ENCODE measurements at places on chromosomes 1 and 21.

GRCh38 chr1:10694274-10694632, 102.2 kb downstream of the CASZ1 start:
- DNase-seq, result no peak

DNA sequence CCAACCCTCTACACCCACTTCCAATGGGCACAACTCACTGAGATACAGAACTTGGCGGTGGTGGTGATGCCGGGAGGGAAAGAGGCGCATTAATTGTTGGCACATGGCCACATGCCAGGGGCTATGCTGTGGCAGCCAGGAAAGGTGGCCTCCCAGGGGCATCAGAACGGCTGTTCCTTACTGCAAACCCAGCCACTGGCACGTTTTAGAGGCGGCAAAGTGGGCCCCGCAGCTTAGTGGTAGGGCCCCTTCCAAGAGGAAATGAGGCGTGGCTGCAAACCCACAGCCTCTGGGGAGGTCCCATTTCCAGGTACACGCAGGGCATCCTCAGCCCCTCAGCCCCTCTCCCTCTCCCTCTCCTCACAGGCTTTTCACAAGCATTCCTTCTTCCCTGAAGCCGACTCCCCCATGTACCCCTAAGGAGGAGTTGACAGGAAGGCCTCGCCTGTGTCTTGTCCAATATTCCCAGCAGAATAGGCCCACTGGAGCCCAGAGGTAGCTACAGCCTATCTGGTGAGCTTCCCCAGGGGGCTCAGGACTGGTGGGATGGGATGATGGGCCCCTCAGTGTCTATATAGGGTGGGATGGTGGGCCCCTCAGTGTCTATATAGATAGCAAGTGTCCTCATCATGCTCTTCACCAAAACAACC, 166.2 kb downstream of the CLIC6 start:
- no peak for DNase-seq

- no peak for DNase-seq
Measured at GRCh38 chr1:48536477-48536876, 64.5 kb upstream of the SPATA6 start.

DNA sequence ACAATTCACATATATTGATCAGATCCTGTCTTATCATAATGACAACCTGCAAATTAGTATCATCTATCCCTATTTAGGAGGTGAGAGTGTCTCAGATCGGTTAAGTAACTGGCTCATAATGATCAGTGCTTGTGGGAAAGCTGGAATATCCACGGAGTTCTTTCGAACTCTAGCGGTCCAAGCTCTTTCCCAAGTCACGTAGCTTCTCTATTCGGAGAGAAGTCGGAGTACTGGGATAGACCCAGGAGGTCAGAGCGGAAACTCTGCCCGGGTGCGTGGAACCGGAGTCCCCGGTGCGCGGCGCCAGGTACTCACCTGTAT, 339 bp downstream of the PTGS2 start:
- no peak for DNase-seq

GRCh38 chr21:40844935-40845334, 2.0 kb downstream of the DSCAM start:
- DNase-seq, result no peak

DNA sequence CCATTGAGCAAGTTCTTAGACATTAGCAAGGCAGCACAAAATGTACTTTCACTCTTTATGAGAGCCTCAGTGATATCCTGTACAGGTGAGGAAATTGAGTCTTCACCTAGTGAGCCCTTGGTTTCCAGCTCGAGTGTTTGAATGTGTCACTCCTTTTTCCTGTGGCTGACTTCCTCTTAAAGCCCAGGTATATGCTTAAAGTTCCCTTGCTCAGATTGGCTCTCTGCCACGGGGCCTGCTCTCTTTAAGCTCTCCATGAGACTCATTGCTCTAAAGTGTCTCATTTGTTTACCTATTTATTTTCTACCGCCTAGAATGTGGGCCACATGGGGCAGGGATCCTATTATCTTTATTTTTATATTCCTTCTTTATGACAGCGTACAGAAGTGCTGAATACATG, 324.9 kb downstream of the SIPA1L2 start:
- no peak for DNase-seq

GRCh38 chr1:39003794-39004193, 12.7 kb downstream of the AKIRIN1 start:
- DNase-seq, result no peak

- DNase-seq, result no peak
Measured at GRCh38 chr1:1281533-1282321, 1.5 kb downstream of the SCNN1D start.

DNA sequence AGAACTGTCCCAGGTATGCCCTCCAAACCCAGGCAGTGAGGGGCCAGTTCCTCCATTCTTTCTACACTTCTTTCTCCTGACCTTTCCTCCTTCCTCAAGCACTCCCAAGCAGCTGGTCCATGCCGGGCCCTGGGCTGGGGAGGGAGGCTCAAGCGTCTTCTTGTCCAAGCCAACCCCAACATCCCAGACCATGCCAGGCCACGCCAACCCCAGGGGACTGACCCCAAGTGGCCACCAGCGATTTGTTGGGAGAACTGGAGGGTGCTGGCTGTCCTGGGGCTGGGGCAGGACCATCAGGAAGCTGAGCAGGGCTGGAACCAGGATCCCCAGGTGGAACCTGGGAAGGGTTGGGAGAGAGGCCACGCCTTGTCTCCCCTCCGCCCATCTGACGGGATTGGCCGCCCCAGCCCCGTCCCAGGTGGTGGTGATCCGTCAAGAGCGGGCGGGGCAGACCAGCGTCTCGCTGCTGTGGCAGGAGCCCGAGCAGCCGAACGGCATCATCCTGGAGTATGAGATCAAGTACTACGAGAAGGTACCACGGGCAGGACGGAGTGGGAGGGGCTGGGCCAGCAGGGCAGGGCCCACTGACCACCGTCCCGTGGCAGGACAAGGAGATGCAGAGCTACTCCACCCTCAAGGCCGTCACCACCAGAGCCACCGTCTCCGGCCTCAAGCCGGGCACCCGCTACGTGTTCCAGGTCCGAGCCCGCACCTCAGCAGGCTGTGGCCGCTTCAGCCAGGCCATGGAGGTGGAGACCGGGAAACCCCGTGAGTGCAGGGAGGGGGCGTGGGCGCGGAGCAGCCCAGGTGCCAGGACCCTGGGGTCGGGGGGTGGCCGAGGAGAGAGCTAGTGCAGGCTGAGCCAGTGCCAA, 29.9 kb downstream of the EPHA8 start:
- no peak for DNase-seq

DNA sequence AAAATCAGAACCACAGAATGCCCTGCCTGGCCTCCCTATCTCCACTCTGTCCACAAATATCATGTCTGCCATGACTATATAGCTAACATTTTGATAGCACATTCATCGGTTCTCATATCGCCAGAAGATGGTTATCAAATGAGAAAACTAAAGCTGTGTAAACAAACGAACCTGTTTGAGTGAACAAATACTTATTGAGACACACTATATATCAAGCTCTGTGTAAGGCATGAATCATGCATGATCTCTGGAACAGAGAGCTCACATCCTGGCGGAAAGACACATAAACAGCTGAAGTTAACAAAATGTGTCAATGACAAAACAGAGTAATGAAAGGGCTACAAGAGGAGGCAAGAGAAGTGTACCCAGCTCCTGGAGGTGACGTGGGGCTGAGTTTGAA, 13.1 kb downstream of the KCND3 start:
- DNase-seq, result no peak

DNA sequence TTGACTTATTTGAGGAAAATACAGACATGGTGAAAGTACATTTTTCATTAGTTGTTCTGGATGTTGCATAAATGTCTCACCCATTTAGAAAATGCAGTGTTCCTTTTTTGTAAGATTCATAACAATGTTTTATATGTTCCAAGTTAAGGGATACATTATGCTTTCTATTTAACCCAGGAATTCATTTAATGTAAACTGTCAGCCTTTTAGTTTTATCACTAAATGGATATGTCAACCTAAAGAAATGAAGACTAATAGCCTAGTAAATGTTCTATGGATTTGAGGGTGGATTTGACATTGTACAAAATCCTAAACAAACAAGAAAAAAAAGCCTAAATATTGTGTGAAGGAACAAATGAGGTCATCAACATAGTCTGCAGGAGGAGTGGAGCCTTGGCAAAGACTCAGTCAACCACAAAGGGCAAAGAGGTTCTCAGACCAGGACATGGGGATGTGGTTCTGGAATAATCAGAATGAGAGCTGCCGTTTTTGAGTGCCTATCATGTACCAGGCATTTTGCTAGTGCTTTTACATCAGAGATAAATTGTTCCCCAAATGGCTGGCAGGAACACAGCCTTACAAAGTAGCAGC, 8.8 kb upstream of the INSL5 start:
- no peak for DNase-seq

DNA sequence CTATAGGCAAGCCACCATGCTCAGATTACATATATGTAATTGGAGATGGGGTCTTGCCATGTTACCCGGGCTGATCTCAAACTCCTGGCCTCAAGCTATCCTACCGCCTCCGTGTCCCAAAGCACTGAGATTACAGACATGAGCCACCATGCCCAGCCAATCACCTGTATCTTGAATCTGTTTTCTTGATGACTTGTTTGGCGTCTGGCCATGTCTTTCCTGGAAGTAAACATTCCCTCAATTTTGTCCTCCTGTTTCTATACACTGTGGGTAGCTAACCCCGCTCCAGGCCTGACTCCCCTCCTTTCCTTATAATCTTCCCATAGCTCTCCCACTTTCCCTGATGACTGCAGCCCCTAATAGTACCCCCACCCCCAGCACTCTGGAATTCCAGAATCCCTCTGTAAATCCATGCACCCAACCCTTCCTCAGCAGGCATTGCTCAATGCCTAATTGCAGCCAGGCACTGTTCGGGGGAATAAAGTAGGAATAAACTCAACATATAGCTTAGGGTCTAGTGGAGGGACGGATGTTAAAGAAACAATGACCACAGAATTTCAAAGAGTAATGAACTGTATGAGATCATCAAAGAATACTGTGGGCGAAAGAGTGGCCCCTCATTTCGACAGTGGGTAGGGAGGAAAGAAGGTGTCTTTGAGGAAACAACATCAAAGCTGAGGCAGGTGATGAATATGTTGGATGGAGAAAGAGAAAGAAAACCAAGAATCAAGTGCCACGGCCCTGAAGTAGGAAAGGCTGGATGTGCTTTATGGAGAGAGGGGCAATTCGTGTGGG, 161.5 kb downstream of the ADSS2 start:
- DNase-seq, result no peak

DNA sequence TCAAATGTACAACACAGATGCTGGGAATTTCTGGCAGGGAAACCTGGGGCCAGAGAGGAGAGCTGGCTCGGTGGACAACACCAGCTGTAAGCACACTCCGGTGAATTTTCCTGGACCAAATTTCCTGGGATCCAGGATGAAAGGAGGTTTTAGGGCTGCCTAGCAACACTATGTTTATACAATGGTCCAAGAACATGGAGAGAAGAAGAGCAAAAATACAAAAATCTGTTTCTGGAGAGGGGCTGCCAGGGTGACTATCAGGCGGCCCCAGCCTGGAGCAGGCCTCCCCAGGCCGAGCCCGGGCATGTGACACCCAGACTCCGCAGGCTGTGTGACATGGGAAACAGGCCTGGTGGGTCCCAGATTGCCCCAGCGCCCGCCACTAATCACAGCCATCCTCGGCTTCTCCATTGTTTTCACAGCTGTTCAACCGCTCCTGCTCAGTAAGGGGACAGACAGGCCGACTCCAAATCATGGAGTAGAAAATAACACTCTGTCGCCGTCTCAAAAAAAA, 336.0 kb upstream of the NFIA start:
- DNase-seq, result no peak

DNA sequence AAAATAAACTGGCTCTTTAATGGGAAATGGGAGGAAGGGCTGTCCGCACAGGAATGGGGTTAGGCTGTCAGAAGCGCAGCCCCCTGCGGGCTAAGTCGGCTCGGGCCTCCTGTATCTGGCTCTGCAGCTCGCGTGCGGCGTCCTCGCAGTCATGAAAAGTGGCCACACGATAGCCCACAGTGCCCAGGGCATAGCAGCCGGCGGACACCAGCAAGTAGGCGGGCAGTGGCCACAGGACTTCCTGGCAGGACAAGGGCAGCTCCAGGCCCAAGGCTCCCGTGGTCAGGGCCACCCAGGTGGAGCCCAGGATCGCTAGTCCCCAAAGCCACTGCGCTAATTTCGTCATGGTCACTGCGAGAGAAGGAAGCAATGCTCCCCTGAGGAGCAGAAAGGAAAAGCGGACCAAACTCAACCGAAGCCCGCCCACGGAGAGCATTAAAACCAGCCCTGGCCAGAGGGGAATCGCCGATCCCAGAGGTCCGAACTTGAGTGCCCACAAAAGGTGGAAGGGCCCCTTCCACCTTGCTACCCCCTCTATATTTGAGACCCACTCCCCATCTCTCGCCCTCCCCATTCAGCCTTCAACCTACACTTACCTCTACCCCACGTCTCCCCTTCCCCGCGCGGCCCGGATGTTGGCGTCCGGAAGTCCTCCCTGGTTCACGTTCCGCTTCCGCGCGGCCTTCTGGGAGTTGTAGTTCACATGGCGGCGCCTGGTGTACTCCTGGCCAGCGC, at the start of gene DPM3:
DPM3 (minus strand) TSS at position 637 of the 735 bp plus-strand sequence; CDS start at position 346, 291 bp downstream.
- DNase-seq, result peak; percentile 67

- DNase-seq, result no peak
Measured at GRCh38 chr1:31166462-31166861, 73.2 kb downstream of the NKAIN1 start.

DNA sequence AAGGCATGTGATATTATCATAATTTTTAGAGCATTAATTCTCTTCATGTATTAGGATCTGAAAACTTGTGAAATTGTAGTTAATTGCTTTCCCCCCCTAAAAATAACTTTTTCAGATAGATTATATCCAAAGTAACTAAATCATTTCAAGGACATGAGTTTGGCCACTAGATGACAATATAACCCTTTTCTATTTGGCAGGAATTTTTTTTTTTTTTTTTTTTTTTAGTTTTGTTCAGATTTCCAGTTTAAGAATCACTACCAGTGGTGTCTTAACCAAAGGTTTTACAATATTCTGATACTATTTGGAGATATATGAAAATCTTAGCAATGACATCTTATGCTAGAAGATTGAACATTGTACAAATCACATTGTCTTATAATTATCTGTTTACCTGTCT, 370.8 kb downstream of the AMY1C start:
- no peak for DNase-seq

DNA sequence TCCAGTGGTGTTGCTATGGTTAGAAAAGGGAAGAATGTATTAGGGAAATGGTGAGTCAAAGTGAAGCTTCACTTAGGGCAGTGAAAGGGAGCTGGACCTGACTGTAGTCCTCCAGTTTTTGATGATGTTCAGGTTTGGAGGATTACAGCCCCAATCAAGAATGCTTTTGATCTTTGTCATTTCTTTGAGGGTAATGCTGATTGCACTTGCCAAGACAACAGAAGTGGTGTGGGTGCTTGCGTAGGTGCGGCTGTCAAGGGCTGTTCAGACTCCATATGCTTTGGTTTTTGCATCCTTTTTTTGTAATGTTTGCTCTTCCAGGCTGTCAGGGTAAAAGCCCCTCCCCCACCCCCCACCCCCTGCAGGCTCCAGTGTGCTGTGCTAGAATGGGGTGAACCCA, 38.9 kb downstream of the HHAT start:
- no peak for DNase-seq

- no peak for DNase-seq
Measured at GRCh38 chr1:43415901-43416300, 26.2 kb downstream of the SZT2 start.
